ENCODE measurements at places on chromosomes 5 and 9.

GRCh38 chr5:79526928-79527327 is 13.0 kb upstream of the HOMER1 start:
- DNase-seq = no peak

DNA sequence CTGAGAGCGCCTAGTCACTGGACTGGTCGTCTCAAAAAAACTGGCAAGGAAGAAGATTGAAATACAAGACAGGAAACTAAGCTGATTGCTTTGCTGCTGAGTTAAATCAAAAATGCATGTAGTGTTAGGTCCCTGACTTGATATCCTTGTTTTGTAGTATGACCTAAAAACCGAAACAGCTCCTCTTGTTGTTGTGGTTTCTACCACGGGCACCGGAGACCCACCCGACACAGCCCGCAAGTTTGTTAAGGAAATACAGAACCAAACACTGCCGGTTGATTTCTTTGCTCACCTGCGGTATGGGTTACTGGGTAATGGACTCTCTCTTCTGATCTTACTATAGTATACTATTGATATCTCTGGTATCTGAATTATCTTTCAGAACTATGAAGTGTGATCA is 4.3 kb downstream of the MTRR start:
- no peak for DNase-seq

- DNase-seq = no peak
Observed at GRCh38 chr5:16588434-16589214, 28.2 kb downstream of the RETREG1 start.

- no peak for DNase-seq
Observed at GRCh38 chr5:176542596-176543427, 5.6 kb upstream of the RNF44 start.

- DNase-seq = no peak
Observed at GRCh38 chr5:133247881-133248624, 196.2 kb downstream of the HSPA4 start.

DNA sequence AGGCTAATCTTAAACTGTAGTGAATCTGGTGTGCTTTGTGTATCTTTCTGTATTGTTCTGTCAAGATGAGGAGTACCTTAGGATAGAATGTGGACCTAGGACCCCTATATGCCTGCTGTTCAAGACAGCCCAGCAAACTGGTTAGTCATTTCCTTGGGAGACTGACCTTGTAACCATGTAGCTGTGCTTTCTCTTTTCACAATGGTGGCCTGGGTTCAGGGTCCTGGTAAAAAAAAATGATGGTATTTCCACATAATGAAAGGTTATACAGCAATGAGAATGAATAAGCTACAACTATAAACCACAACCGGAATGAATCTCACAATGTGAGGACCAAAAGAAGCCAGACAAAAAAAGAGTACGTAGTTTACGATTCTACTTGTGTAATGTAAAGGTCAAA is 36.4 kb upstream of the F2RL1 start:
- no peak for DNase-seq

GRCh38 chr9:935348-935965 is 41.0 kb upstream of the DMRT3 start:
- DNase-seq = no peak

DNA sequence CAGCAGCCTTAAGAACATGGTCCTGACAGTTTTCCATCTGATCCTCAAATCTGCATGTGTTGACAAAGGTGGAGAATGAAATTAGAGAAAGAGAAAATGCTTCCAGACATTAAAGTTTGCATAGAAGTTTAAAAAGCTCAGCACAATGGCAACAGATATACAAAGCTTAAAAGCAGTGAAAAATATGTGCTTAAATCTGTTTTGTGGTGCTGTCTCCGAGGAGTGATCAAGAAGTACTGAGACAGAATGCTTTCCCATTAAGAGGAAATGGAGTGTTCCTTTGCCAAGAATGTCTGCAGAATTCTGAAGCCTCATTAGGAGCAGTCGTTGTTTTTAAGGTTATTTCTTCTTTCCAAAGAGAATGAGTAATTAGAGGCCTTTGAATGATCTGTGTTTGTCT is 131.4 kb downstream of the MCTP1 start:
- no peak for DNase-seq

DNA sequence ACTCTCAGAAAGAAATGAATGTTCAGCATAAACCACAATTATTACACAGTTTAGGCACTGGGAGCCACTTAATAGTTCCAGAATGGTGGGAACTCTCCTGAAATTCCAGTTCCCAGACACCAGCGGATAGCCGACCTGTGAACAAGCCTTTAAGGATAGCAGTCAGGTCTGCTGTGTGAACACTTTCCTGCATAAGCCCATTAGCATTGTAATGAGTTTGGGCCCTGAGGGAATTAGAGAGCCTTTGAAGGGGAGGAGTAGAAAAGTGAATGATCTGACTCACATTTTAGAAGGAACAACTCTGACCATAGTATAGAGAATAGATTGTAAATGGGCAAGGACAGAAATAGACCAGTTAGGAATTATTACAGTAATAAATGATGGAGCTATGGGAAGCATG is 189.1 kb downstream of the ADGRV1 start:
- no peak for DNase-seq

DNA sequence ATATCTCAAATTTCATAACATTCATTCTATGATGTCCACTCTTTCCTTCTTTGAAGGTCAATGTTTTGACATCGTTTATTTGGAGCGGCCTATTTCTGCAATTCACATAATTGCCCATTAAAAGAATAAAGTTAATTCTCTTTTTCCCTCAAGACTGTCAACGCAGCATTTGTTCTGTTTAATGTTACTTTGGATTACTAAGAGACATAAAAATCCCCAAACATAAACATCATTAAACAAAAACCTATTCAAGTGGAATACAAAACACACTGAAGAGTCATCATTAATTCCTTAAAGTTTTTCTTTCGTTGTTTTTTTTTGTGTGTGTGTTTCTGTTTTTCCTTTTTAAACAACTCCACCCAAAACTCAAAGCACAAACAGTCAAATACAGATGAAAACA is 151.1 kb downstream of the TRPM6 start:
- no peak for DNase-seq

GRCh38 chr9:112038017-112038408 is 137.1 kb downstream of the SUSD1 start:
- no peak for DNase-seq

DNA sequence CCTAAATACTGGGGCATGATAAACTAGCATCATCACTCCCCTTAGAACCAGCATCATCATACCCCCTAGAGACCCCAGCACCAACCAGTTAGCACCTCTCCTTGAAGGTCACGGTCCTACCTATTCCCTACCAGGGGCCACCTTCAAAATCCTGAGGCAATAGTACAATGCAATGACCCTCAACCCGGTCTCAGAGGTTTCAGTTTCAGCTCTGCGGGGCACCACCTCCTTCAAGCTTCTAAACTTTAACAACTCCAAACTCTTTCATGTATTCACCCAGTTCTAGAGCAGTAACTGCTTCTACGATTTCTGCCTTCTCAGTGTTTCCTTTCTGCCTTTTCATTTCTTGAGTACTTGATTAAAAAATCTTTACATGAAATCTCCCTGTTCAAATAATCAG is 130.1 kb upstream of the EPB41L4A start:
- no peak for DNase-seq

- DNase-seq = no peak
Observed at GRCh38 chr5:5542654-5543053, 120.2 kb downstream of the ICE1 start.

- DNase-seq = no peak
Observed at GRCh38 chr5:120769312-120769872, 305.3 kb downstream of the PRR16 start.

DNA sequence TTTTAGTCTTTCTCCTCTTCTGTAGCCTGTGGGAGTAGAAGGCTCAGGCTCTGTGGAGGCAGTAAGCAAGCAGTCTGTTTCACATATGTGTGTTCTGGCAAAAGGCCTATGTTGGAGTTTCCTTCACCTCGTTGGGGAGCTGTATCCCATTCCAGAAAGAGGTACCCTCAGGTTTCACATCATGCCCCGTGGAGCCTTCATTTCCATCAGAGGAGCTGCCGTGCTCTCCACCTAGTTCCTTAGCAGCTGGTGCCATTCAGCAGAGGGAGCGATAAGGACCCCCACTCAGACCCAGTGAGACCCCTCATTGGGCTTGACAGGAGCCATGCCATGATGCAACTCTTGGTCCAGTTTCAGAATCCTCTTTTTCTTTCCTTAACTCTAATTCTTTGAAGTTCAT is 50.6 kb upstream of the ANGPTL2 start:
- no peak for DNase-seq

DNA sequence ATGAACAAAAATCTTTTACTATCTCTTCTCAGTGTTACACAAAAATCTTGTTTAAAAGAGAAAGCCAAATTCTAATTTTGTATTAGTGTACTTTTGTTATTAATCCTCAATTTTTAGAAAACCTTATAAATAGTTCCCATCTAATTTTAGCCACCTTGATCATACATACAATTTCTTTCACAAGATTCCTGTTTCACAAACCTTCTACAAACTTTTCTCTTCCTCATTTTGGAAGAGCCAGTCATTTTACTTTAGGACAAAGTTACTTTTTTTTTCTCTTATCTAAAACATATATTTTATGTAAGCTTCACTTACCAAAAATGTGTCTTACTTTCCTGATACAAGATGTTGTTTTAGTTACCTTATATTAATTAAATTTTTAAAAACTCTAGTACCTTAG is 161.3 kb downstream of the YIPF5 start:
- no peak for DNase-seq

GRCh38 chr5:39216631-39217030 is 2.7 kb downstream of the FYB1 start:
- no peak for DNase-seq

- no peak for DNase-seq
Observed at GRCh38 chr5:44089424-44090144, 299.6 kb downstream of the FGF10 start.

GRCh38 chr5:43065387-43065947 is 25.3 kb upstream of the ANXA2R start:
- DNase-seq = no peak

GRCh38 chr5:61301341-61302199 is 30.5 kb upstream of the ZSWIM6 start:
- DNase-seq = no peak

DNA sequence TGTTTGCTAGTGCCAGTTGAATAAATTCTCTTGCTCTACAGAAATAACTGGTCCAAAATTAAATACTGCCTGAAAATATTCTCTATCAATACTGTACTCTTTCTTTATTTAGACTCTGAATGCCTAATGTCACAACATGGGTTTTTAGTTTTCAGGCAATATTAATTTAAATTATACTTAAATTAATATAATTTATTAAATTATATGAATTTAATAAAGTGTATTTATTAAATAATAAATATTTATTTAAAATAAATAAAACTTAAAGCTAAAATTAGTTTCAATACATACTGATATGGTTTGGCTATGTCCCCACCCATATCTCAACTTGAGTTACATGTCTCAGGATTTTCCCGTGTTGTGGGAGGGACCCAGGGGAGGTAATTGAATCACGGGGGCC is 146.0 kb downstream of the PRR16 start:
- DNase-seq = no peak

- DNase-seq = no peak
Observed at GRCh38 chr5:113660706-113661250, 147.3 kb downstream of the YTHDC2 start.

DNA sequence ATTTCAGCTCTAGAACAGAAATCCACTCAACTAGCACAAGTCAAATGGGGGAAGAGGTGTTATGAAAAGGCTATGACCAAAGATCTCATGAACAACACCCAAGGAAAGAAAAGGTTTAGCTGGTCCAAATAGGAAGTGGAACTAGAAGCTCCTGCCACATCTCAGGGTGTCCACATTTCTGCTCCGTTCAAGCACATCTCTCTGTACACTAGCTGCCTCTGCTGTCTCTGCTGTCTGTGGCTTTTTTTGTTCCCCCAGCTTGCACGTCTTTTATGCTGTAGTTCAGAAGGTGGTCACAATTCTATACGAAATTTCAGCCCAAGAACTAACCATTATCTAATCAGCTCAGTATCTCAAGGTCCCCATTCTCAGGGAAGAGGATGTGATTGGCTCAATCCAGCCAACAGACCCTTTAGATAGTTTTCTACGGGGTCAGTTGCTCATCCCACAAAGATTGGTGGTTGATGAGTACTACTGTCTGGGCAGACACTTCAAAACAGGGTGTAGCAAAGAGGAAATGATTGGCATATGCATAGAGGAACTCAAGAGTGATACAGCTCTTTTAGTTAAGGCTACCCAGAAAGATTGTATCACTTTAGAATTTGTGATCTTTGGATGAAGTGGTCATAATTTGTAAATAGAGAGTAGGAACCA is 44.0 kb downstream of the FANCC start:
- DNase-seq = no peak

GRCh38 chr9:38339087-38339486 is 53.4 kb upstream of the ALDH1B1 start:
- DNase-seq = no peak

DNA sequence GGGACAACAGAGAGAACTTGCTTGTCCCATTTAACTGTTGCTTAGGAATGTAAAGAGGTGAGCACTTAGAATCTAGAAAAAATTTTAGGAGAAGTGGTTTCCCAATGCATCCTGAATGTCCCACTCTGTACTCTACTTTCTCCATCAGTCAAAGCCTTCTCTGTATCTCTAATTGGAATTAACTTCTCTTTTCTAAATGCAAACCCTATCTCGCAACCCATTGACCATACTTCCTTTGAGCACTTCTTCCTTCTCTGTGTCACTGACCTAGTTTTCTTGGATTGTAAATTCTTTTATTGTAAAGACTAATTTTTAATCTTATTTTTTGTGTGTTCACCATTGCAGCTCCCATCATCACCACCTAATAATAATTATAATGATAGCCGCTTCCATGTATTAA is 33.3 kb downstream of the ADRB2 start:
- no peak for DNase-seq

DNA sequence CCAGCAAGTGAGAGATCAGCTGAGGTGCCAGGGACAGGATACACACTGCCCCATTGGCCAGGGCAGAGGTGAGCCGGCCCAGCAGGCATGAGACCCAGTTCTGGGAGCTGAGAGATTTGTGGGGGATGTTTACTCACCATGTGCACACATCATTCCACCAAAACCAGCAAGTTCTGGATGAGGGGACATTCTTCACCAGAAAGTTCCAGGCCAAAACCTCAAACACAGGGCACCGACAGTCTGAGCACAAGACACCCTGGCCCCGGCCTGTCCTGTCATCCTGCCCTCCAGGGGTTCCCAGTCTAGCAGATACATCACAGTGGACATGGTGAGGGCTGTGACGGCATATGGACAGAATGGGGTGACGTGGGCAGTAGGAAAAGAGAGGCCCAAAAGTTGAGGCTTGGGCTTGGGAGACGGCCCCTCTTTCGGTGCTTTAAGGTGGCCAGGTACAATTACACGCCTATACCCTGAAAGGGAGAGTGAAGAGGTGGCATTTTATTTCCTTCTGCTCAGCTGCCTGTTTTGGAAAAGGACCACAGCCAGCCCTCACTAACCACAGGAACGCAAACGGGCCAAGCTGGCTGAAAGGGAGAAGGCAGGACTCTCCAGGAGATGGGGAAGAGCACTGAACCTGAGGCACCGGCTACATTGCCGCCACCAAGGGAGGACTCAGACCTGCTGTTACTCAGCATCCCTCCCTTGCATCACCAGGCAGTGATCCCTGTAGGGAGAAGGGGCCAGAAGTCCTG is 64.0 kb downstream of the SHB start:
- DNase-seq = no peak

GRCh38 chr9:109311286-109311685 is 9.6 kb downstream of the EPB41L4B start:
- no peak for DNase-seq
